Mucosa of descending colon (tissue), 3 donors: ENCODE measurements at places on chromosomes 7 and 10.

DNA sequence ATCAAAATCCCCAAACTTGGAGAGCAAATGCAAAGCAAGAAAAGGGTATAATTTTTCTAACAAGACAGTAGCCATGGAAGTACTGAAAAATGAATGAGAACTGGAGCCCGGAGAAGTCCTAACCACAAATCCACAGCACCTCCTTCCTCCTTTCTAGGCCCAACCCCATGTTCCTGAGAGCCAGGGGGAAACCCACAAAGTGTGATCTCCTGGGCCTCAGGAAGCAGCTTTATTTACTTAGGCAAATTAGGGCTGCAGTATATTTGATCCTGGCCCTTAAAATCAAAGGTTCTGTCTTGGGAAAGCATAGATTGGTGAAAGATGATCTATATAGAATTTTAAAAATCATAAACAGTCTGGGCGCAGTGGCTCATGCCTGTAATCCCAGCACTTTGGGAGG is 103.0 kb downstream of the DOCK4 start:
- DNase-seq: no peak

DNA sequence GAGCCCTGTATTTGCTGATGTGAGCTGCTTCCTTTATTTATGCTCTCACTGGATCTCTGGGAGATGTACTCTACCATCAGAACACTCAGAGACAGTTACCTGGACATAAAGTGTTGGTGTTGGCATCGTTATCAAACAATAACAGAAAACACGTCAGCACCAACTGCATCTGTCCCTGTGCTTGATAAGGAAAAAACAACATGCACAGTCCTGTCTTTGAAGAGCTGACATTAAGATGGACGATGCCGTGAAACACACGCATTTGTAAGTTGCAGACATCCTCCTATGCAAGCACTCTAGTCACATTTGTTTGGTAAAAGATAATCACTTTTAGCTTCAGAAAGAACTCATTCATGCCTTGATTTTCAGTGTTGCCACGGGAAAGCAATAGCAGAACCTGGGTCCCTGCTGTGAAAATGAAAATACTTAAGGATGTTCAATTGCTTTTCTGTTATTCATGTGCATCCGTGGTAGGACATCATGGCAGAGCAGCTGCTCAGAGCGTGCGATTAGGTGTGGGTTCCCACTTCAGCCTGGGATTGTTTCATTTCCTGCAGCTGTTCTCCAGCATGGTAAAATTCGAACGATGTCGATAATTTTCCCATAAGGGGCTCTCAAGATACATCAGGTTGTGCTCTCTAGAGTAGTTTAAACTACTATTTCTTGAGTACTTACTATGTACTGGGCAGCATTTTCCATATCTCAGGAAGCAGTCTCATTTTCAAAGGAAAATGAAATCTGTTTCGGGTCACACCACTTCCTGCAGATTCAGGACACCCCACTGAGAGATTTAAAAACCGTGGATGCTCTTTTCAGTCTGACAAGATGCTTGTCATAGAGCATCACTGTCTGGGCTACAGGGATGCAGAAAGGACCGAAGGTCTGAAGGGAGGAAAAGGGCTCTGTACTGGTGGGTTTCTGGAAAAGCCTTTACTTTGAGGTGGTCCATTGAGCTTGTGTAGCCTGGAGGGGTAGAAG is 248.7 kb downstream of the CAMK1D start:
- DNase-seq: no peak

GRCh38 chr10:13743101-13743693 is 156.4 kb downstream of the PRPF18 start:
- no peak for DNase-seq

- DNase-seq: peak; percentile 58
Measured at GRCh38 chr7:150787321-150788281, 12.6 kb downstream of the TMEM176B start.

GRCh38 chr10:77888356-77888703 is 38.2 kb downstream of the DLG5 start:
- no peak for DNase-seq

DNA sequence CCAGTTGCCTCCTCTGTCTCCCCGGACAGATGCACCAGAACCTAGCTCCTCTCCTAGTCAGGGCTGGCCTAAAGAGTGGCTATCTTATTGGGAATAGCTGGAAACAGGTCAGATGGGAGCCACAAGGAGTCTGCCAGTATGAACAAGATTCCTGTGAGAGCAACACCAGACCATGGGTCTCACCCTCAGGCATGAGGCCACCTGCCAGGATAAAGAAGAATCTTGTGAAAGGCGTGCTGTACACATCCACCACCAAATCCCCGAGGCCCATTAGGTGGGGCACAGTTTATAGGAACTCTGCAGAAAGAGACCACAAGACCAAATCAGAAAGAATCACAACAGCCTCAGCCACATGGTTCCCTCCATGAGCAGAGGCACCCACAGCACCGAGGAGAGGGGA is 325.9 kb downstream of the TNS3 start:
- DNase-seq: no peak
